ENCODE measurements at places on chromosomes 6 and 20.

GRCh38 chr20:32982617-32983458, 21.4 kb downstream of the SUN5 start:
- DNase-seq = no peak

DNA sequence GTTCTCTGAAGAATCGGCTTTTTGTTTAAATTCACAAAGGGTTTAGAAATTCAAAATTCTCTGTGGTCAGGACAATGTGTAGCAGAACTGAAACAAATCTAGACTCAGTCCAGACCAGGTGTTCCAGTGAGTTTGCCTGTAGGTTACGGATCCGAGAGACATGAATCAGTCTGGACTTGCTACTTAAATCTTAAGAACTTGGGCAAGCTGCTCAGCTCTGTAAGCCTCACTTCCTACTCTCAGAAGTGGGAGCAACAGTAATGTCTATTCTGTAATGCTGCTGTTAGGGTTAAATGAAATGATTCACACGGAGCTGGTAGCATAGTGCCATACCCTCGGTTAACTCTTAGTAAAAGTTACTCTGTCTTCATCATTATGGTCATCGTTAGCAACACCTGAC, 37.7 kb downstream of the HECA start:
- no peak for DNase-seq

- no peak for DNase-seq
Measured at GRCh38 chr6:163404825-163405265, 9.7 kb upstream of the QKI start.

GRCh38 chr6:127630800-127631199, 53.8 kb downstream of the C6orf58 start:
- DNase-seq = no peak

DNA sequence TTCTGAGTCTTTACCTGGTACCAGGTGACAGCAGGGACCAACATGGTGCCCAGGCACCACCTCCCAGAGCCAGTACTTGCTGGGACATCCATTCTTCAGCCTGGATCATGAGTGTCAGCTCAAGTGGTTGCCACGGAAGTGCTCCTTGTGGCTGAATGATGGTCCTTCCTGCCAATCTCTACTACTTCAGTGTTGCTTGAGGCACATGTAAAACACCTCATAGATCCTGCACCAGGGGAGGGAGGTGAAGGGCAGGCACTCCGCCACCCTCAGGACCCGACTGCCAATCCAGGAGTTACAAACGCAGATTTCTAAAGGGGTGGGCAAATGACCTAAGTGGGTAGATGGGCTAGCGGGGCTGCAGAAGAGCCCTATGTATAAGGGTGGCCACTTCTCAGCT, 226.0 kb downstream of the PREX1 start:
- DNase-seq = no peak

DNA sequence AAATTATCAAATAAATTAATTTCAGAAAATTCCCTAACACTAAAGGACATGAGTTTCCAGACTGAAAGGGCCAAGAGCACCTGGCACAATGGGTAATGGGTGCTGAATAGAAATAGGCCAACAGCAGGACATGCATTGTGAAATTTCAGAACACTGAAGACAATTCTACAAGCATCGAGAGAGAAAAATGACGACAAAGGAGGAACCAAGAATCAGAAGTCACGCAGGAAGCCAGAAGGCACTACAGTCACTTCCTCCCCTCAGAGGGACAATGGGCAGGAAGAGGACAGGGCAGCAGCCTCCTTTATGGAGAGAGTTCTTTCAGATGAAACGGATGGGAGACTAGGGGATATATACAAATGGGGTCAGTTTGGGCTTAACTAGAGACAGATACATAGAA, 29.6 kb downstream of the PCNA start:
- DNase-seq = no peak
